Tibial nerve (tissue), 4 donors: ENCODE measurements at places on chromosomes 16 and 17.
A peak's percentile ranks its signal among the peaks of the same experiment; 100 is the strongest.

GRCh38 chr17:56389356-56389755 lies 204.1 kb upstream of the NOG start:
- no peak overlapping the region for H3K4me3 ChIP-seq
- H3K36me3 ChIP-seq = no peaks in the 10 kb centered on the region
- no peaks in the 10 kb centered on the region for H3K4me1 ChIP-seq
- DNase-seq = no peak

GRCh38 chr16:30839523-30840227 lies 52.7 kb upstream of the ZNF629 start:
- H3K4me3 ChIP-seq = no peak overlapping the region
- H3K27ac ChIP-seq = no peak overlapping the region
- no peaks in the 10 kb centered on the region for H3K27me3 ChIP-seq
- no peaks in the 10 kb centered on the region for H3K4me1 ChIP-seq

GRCh38 chr16:82835487-82836155 lies 208.9 kb downstream of the CDH13 start:
- no peaks in the 10 kb centered on the region for H3K36me3 ChIP-seq
- H3K4me1 ChIP-seq = no peaks in the 10 kb centered on the region
- no peak for DNase-seq
- no peaks in the 10 kb centered on the region for H3K27me3 ChIP-seq
- no peak overlapping the region for H3K27ac ChIP-seq

GRCh38 chr16:64983963-64984362 lies 137.9 kb downstream of the CDH11 start:
- H3K27ac ChIP-seq = no peak overlapping the region
- H3K4me1 ChIP-seq = no peaks in the 10 kb centered on the region
- no peak for DNase-seq
- H3K4me3 ChIP-seq = no peak overlapping the region

DNA sequence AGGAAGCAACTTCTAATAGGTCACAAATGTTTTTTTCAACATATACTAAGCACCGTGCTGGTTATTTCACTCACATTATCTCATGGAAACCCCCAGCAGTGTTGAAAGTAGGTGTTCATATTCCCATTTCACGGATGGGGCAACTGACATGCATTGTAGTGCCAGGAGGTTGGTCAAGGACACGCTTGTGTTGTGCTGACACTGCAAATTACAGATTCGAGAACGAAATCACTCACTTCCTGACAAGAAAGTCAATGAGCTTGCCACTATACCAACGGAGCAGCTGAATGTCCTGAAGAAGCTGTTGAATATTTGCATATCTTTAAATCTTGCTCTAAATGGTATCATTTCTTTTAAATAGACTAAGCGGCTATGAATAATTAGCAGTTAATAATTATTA lies 378.0 kb upstream of the C16orf82 start:
- H3K4me1 ChIP-seq = no peaks in the 10 kb centered on the region
- H3K27me3 ChIP-seq = no peaks in the 10 kb centered on the region
- H3K4me3 ChIP-seq = no peak overlapping the region
- H3K36me3 ChIP-seq = no peaks in the 10 kb centered on the region

GRCh38 chr16:54957403-54958166 lies 26.9 kb downstream of the IRX5 start:
- no peaks in the 10 kb centered on the region for H3K36me3 ChIP-seq
- no peak overlapping the region for H3K4me3 ChIP-seq
- no peak overlapping the region for H3K27ac ChIP-seq
- H3K27me3 ChIP-seq = peaks cover 12% of the 10 kb centered on the region

DNA sequence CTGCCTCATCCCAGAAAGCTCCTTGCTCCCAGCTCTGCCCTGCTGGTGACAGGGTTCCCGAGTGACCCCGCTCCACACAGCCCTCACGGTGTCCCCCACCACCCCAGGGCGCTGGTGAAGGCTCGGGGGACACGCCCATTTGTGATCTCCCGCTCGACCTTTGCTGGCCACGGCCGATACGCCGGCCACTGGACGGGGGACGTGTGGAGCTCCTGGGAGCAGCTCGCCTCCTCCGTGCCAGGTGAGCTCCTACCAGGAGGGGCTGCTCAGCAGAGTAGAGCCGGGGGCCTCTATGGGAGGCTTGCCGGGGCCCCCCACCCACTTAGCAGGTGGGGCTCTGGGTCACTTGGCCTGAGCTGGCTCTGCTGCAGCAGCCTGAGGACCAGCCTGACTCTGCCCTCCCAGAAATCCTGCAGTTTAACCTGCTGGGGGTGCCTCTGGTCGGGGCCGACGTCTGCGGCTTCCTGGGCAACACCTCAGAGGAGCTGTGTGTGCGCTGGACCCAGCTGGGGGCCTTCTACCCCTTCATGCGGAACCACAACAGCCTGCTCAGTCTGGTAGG lies 11.2 kb downstream of the GAA start:
- H3K4me1 ChIP-seq = no peaks in the 10 kb centered on the region
- no peak for DNase-seq
- H3K27ac ChIP-seq = no peak overlapping the region
- H3K27me3 ChIP-seq = no peaks in the 10 kb centered on the region
- no peak overlapping the region for H3K4me3 ChIP-seq
- H3K36me3 ChIP-seq = no peaks in the 10 kb centered on the region

- peaks cover 25% of the 10 kb centered on the region for H3K4me1 ChIP-seq
- H3K4me3 ChIP-seq = no peak overlapping the region
- no peaks in the 10 kb centered on the region for H3K36me3 ChIP-seq
- no peaks in the 10 kb centered on the region for H3K27me3 ChIP-seq
- no peak overlapping the region for H3K27ac ChIP-seq
These were observed 431.3 kb downstream of the MAF start for GRCh38 chr16:79169239-79169638.

- no peak for DNase-seq
- H3K27me3 ChIP-seq = no peaks in the 10 kb centered on the region
- H3K36me3 ChIP-seq = peaks cover 6% of the 10 kb centered on the region
- H3K4me3 ChIP-seq = no peak overlapping the region
- H3K4me1 ChIP-seq = peaks cover 70% of the 10 kb centered on the region
These were observed 1.5 kb upstream of the NHERF2 start for GRCh38 chr16:2025251-2025650.

GRCh38 chr16:7615565-7615964 lies 282.9 kb downstream of the RBFOX1 start:
- no peaks in the 10 kb centered on the region for H3K27me3 ChIP-seq
- no peak overlapping the region for H3K4me3 ChIP-seq
- DNase-seq = no peak
- no peak overlapping the region for H3K27ac ChIP-seq
- no peaks in the 10 kb centered on the region for H3K4me1 ChIP-seq

DNA sequence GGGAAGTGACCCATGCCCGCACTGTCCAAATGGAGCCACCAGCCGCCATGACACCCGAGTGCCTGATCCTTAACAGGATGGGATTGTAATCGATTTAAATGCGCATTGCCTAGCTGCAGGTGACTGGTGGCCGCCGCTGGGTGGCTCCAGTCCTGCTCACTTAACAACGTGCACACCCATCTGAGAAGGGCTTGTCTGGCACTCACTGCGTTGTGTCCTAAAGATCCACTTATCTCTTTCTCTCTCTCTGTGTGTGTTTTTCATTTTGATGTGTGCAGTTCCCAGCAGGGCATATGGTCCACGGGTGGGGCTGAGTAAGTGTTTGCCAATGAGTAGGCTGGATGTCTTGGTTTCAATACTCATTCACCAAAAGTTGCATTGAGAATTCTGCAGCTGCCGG lies 80.6 kb downstream of the IRF8 start:
- no peaks in the 10 kb centered on the region for H3K36me3 ChIP-seq
- no peak overlapping the region for H3K4me3 ChIP-seq
- H3K27me3 ChIP-seq = no peaks in the 10 kb centered on the region
- no peak for DNase-seq
- H3K4me1 ChIP-seq = no peaks in the 10 kb centered on the region
- no peak overlapping the region for H3K27ac ChIP-seq

GRCh38 chr17:64331931-64332493 lies 58.6 kb downstream of the PECAM1 start:
- no peaks in the 10 kb centered on the region for H3K36me3 ChIP-seq
- no peak overlapping the region for H3K4me3 ChIP-seq
- H3K27ac ChIP-seq = peak overlapping the region; percentile 61
- no peaks in the 10 kb centered on the region for H3K27me3 ChIP-seq

GRCh38 chr16:4591191-4591590 lies 23.5 kb downstream of the UBALD1 start:
- no peaks in the 10 kb centered on the region for H3K27me3 ChIP-seq
- DNase-seq = no peak
- no peak overlapping the region for H3K27ac ChIP-seq
- no peaks in the 10 kb centered on the region for H3K36me3 ChIP-seq

- H3K4me1 ChIP-seq = no peaks in the 10 kb centered on the region
- no peak overlapping the region for H3K27ac ChIP-seq
- no peak for DNase-seq
- no peaks in the 10 kb centered on the region for H3K27me3 ChIP-seq
- no peaks in the 10 kb centered on the region for H3K36me3 ChIP-seq
- no peak overlapping the region for H3K4me3 ChIP-seq
These were observed 4.7 kb downstream of the ITGAE start for GRCh38 chr17:3796110-3796821.

GRCh38 chr16:23948949-23949411 lies 113.2 kb downstream of the PRKCB start:
- no peaks in the 10 kb centered on the region for H3K36me3 ChIP-seq
- H3K27ac ChIP-seq = no peak overlapping the region

- H3K27ac ChIP-seq = no peak overlapping the region
- H3K4me3 ChIP-seq = no peak overlapping the region
- DNase-seq = no peak
These were observed 27.4 kb downstream of the TMEM132E start for GRCh38 chr17:34606763-34607162.

- H3K4me1 ChIP-seq = no peaks in the 10 kb centered on the region
These were observed 12.9 kb downstream of the CIITA start for GRCh38 chr16:10889855-10890254.

- H3K27me3 ChIP-seq = no peaks in the 10 kb centered on the region
- no peaks in the 10 kb centered on the region for H3K4me1 ChIP-seq
- no peak overlapping the region for H3K27ac ChIP-seq
- H3K4me3 ChIP-seq = no peak overlapping the region
These were observed 335.7 kb downstream of the GRIN2A start for GRCh38 chr16:9846362-9847099.

DNA sequence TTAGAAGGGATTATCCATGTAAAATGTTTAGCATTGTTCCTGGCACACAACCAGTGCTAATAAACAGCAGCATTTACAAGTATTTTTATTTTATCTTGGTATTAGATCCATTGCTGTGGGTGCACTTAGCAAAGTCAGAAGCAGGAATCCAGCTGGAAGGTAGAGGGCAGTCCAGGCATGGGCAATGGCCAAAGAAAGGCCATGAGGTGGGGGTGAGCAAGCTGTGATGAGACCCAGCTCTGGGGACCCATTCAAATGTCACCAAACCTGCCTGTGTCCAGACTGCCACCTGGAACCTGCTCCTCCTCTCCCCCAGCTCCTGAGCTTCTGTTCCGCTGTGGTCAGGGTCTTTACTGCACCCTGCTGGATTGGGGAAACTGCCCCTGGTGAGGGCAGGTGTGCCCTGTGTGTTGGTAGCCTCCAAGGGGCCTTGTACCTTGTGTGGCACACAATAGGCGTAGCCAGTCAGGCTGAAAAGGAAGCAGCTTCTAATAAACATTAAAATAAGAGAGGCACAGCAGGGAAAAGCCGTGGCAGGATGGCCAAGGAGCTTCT lies 118.0 kb upstream of the CRHR1 start:
- no peaks in the 10 kb centered on the region for H3K36me3 ChIP-seq
- no peak for DNase-seq
- no peak overlapping the region for H3K4me3 ChIP-seq
- no peaks in the 10 kb centered on the region for H3K27me3 ChIP-seq
- no peak overlapping the region for H3K27ac ChIP-seq

- H3K4me3 ChIP-seq = no peak overlapping the region
- H3K36me3 ChIP-seq = no peaks in the 10 kb centered on the region
- peaks cover 20% of the 10 kb centered on the region for H3K27me3 ChIP-seq
- H3K4me1 ChIP-seq = no peaks in the 10 kb centered on the region
These were observed 1.6 kb upstream of the MRC2 start for GRCh38 chr17:62625870-62626200.

DNA sequence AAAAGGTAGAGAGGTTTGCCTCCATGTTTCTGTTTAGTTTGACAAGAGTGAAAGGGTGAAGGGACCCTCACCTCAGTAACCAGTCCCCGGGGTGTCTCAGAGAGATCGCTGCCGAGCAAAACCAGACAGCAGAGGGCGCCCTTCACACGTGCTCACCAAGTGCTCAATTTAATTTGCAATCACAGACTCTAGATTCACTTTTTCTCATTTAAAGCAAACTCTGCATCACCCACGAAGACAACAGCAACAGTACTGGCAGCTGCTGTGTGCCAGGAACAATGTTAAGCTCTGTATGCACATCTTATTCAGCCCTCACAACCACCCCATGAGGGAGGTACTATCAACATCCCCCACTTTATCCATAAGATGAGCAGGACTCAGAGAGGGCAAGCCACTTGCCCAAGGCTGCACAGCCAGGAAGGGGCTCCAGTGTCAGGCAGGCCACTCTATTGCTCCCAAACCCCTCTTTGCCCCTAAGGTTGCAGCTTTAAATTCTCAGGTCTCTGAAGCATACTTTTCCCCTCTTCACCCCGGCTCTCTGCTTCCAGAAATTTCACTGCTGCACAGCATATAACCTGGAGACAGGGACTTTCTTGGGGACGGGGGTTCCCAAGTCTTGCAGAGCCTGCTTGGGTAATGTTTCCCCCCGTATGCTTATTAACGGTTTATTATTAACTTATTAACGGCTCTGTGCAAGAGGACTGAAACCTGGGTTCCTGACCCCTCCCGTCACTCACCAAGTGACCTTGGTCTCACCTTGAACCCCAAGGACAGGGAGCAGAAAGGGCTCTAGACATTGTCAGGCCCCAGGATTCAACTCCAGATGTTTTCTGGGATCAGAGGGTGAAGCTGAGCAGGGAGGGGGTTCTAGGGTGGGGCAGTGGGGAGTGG lies 70.9 kb downstream of the CNGB1 start:
- no peaks in the 10 kb centered on the region for H3K36me3 ChIP-seq
- H3K27ac ChIP-seq = no peak overlapping the region
- DNase-seq = peak; percentile 80
- H3K4me3 ChIP-seq = no peak overlapping the region
- H3K4me1 ChIP-seq = no peaks in the 10 kb centered on the region

- H3K4me1 ChIP-seq = peaks cover 11% of the 10 kb centered on the region
- H3K27ac ChIP-seq = peak overlapping the region; percentile 83
- no peaks in the 10 kb centered on the region for H3K36me3 ChIP-seq
- H3K27me3 ChIP-seq = no peaks in the 10 kb centered on the region
- H3K4me3 ChIP-seq = peak overlapping the region; percentile 67
These were observed 1.1 kb downstream of the HSD17B1 start for GRCh38 chr17:42553866-42554249.

DNA sequence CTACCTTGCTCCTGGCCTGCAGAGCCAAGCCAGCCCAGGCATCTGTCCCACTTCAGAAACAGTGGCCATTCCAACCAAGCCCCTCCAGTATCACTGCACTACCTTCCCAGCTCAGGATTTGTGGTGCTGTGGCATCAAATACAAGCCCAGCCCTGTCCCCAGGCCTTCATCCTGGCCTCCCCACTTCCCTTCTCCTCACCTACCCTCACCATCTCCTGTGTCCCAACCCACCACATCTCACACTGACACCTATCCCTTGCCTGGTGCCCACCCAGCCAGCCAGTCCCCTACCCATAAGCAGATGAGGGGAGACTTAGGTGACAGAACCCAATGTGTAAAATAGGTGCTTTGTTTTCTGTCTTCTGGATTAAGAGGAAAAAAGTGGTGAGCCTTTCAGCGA lies 66.0 kb upstream of the CDH5 start:
- DNase-seq = no peak
- H3K4me1 ChIP-seq = peaks cover 6% of the 10 kb centered on the region
- H3K4me3 ChIP-seq = no peak overlapping the region
- no peaks in the 10 kb centered on the region for H3K36me3 ChIP-seq
- no peaks in the 10 kb centered on the region for H3K27me3 ChIP-seq
